Stimulated activated CD4-positive, alpha-beta T cell treated with anti-CD3 and anti-CD28 coated beads, Interleukin-1b, Interleukin-23, amount 100 ng/mL, for 24 hours (primary cell): ENCODE measurements at places on chromosomes 3 and 15.

- DNase-seq: no peak
Observed at GRCh38 chr3:41932464-41932863, 29.4 kb downstream of the ULK4 start.

GRCh38 chr3:170560717-170561382 is 25.0 kb downstream of the SLC7A14 start:
- DNase-seq: no peak

GRCh38 chr15:79322306-79322705 is 11.4 kb downstream of the TMED3 start:
- DNase-seq: no peak

DNA sequence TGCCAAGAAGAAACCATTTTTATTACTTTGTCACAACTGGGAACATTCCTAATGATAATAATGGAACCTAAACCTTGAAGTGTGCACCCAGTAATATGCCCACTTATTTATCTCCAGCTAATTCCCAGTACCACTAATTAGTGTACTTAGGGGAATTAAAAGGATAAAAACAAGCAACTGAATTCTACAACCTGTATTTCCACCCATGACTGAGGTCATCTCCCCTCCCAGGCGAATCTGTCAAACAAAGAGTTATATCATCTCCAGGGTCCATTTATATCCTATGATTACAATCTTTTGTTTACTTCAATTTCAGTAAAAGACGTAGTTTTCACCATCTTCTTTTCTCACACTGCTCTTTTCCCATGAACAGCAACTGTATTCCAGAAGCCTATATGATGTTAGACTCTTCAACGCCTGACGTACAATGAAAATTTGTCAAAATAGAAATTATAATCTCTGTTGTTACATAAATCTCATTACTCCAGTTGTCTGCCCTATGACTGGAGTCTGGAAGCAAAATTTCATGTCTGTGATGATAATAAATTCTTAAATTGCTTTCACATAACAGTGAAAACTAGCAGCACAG is 177.6 kb downstream of the GOLIM4 start:
- DNase-seq: no peak

- DNase-seq: no peak
Observed at GRCh38 chr15:86055688-86056087, 24.0 kb upstream of the AGBL1 start.

DNA sequence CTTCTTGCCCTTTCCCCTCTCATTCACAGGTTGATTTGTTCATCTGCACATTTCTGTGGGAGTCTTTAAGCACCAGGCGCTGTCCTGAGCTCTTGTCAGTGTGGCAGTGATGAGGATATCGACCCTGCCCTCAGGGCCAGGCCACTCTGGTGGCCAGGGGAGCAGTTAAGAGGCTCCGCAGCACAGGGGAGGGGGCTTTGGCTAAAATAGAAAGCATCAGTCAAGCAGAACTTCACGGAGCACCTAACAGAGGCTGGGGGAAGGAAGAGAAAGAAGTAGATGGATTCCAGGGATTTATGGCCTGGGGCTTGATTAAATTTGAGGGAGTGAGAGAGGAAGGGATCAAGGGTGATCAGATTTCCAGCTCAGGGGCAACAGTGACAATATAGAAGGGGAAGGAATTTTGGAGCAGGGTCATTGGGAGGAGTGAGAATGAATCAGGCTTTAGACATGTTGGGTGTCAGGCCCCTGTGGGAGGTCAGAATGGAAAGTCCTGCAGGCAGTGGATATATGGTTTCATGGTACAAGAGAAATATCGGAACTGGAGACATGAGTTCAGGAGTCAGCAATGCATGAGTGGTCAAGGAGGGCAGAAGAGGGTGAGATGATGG is 73.0 kb upstream of the GLCE start:
- no peak for DNase-seq

- no peak for DNase-seq
Observed at GRCh38 chr3:171810629-171811294, 479 bp upstream of the PLD1 start.

DNA sequence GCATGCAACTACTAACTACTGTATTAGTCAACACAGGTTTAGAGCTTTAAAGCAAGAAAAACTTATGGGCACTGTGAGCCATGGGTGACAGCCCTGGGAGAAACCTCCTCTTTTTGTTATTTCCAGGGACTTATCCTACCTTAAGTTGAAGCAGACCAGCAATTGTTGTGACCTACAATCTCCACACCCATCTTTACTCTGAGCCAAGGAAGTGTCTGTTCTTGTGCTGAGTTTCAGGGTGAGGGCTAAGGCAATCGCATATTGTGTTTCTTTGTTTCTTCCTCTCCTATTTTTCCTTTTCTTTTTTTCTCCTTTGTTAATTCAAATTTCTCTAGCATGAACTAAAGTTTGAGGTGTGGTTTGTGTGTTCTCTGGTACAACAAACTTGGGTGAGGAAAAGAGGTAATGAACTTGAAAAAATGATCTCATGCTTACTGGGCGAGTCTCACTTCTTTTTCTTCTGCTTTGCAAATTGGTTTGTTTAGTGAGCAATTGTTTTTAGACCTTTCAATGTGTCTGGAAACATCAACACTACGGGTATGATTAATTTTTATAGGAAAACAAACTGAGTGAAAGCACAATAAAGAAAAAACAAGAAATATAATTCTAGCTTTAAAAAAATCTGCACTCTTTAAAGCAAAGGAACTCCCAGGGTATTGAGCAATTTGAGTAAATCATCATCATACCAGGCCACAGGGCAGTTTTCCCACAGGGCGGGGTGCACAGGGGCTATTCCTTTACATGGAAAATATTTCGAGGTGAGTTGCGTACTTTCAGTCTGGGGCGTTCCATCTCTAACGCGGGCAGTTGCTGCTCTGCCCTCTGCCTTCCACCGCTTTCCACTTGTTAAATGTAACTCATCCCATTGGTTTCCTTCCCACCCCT is 2.7 kb downstream of the UPK1B start:
- no peak for DNase-seq

DNA sequence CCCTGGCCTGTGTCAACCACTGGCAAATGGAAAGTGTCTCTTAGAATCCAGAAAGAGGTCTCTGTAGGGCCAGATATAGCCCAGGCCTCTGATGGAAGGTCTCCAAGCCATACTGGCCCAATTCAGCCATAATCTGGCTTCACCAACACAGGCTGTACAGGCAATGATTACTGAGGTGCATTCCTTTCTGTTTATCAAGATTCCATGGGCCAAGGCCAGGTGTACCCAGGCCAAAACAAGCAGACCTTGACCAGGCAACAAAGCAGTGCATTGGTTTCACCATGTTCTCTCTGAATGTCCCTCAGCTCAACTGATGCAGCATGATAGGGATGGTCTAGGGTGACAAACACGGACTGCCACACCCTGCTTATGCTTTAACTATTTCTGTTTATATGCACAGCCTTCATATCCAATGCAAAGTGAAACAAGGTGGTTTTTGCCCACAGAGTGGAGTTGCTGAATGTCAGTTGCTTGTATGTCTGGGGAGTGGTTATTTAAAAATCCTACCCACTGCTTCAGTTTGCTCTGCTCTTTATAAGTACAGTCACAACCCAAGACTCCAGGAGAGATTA is 25.2 kb downstream of the CCNL1 start:
- DNase-seq: no peak

DNA sequence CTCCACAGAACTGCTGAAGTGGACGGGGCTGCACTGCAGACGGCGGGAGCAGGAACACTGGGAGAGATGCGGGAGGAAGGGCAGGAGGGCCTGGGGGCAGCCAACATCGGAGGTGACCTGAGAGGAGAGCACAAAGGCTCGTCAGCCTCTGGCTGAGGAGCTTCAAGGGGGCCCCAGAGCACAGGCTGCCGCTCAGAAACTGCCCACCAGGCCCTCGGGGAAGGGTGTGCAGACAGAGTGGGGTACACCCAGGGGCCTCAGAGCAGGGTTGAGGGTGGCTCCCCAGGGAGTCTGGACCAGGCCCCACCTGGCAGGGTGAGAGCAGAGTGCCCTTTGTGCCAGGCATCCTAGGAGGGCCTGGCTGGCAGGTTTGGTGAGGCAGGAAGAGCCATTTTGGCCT is 14.7 kb upstream of the RHO start:
- DNase-seq: no peak

GRCh38 chr15:38369936-38370478 is 83.9 kb upstream of the FAM98B start:
- no peak for DNase-seq

DNA sequence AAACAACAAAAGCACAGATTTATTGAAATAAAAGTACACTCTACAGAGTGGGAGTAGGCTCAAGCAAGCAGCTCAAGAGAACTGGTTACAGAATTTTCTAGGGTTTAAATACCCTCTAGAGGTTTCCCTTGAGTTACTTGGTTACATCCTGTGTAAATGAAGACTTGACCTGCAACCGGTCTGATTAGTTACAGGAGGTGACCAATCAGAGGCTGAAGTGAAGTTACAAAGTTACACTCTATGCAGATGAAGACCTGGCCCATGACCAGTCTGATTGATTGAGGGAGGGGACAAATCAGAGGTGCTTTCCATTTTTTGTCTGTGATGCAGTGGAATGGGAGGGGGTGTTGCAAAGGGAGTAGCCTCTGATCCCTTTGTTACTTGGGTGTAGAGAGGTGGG is 723.4 kb downstream of the ZPLD1 start:
- DNase-seq: no peak

DNA sequence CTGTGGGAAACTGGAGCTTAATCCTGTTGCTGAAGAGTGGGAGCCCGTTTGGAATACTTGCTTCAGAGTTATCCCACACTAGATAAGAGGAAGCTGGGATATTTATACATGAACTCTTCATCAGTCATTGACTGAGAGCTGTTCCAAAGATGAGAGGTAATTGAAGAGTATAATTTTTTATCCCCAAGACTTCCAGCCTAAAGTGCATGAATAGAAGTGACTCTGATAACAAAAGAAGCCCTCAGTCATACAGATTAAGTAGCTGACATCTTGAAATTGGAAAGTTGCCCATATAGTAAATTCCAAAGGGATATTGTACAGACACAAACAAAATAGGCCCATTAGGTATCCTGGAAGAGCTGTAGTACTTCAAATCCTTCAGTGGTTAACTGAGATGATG is 268.0 kb downstream of the EPHA3 start:
- no peak for DNase-seq

- DNase-seq: no peak
Observed at GRCh38 chr3:110375751-110376518, 695.7 kb upstream of the NECTIN3 start.

DNA sequence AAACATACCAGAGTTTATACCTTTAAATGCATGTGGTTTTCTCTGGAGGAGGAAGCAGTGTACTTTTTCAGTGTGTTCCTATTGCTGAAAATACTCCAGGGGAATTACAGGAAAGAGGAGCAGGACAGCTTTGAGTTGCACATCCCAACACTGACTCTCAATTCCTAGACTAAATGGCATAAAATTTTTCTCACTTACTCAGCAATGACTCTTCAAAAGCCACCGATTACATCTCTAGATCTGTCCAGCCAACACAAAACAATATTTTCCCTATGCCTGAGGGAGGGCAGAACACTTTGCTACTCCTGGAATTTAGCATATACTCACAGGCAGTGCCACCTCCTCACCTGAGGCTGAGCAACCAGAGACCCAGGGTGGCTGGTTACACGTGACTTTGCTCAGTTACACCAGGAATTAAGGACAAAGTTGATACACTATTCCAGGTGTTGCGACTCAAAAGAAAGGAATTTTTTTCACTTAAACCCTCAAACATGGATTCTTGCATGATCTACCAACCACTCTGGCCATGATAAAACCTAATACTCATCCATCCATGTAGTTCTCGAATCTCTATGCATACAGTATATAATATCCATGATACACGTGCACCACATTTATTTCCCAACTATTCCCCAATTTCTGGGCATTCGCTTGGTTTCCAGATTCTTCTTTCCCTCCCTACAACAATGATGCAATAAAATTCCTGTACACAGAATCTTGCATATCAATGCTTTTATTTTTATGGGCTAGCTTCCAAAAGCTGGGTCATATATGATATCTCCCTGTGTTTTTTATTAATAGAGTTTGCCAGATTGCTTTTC is 194.6 kb downstream of the THRB start:
- DNase-seq: no peak

DNA sequence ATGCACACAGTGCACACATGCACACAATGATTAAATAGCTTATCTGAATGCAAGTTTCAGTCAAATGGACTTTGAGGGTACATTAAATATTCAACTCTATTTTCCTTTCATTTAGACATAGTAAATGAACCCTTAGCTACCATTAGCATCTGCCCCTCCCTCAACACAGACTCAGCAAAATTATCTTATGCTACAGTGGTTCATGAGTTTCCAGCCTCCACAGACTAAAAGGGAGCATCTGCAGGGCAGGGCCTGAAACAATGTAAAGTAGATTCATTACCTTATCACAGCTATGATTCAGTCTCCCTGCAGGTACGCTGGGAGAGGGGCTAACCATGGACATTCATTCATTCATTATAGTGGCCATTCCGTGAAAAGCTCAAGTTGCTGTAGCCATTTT is 329.1 kb downstream of the VGLL3 start:
- no peak for DNase-seq

GRCh38 chr3:15892311-15893227 is 94.8 kb upstream of the ANKRD28 start:
- no peak for DNase-seq

- no peak for DNase-seq
Observed at GRCh38 chr15:74723754-74724334, 1.5 kb downstream of the CYP1A1 start.

DNA sequence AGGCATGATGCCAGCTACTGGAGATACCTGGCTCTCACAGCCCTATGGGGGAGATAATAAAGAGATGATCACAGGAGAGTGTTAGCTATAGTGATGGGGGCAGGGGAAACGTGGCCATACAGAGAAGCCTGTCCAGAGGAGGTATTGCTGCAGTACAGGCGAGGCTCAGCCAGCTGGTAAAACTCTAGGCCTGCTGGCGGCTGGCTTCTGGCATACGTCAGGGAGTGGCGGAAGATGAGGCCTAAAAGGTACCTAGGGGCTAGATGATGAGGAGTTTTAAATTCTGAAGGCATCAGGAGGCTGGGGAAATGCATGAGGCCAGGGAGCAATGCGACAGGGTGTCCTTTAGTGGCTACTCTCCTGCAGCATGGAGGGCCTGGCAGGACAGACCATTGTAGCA is 110.7 kb downstream of the EEFSEC start:
- DNase-seq: no peak
